ENCODE measurements at places on chromosomes 5 and 9.

DNA sequence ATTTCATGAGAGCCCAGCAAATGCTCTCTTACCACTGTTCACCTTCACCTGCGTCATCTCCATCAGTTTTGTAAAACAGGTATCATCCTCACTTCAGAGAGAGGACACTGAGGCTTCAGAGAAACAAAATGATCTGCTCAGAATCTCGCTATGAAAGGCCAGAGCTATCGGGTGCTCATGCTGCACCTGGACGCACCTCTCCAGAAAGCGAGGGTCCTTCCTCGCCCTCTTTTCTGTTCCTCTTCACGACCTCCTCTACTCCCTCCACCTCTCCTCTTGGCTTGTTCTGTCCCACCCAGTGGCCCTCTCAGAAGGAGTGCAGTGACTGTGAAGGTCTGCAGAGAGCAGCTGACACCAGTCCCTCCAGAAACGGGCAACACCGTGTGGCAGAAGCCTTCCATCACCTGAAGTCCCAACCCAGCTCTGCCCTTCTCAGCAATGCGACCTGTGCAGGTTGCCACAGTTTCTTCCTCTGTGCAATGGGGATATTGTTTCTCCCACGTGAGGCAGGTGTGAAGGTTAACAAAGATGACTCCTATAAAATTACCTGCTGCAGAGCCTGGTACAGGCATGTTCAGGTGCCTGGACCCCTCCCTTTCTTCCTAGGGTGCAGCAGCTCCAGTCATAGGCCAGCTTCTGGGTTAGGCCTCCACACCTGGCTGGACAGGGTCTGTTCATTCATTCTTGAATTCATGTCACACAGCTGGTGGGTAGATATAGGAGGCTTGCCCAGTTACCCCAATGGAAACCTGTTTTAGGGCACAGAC, 45.3 kb upstream of the ANGPTL2 start:
- peaks cover 2% of the 10 kb centered on the region for H3K4me1 ChIP-seq
- H3K27ac ChIP-seq, result no peak overlapping the region
- no peaks in the 10 kb centered on the region for H3K27me3 ChIP-seq
- H3K36me3 ChIP-seq, result no peaks in the 10 kb centered on the region
- DNase-seq, result no peak

GRCh38 chr9:124001458-124001799, 10.1 kb upstream of the LHX2 start:
- H3K27ac ChIP-seq, result no peak overlapping the region
- H3K4me3 ChIP-seq, result no peak overlapping the region
- peaks cover 2% of the 10 kb centered on the region for H3K4me1 ChIP-seq
- peaks cover 91% of the 10 kb centered on the region for H3K27me3 ChIP-seq

DNA sequence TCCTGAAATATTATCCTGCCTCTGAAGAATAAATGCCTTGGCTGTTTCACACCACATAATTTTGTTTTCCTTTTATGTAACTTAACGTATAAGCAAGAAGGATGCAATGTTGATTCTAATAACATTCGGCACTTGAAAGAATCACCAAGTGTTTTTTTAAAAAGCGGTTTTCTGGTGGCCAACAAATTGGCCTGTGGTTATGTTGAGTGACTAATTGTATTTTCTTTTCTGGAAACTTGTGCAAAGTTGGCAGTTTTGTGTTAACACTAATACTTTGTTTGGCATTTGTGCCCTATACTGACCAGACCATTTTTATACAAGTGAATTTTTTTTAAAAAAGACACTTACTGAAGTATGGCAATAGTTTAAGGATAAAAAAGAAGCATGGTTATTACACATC, 452.7 kb downstream of the BNC2 start:
- no peak overlapping the region for H3K27ac ChIP-seq
- no peaks in the 10 kb centered on the region for H3K27me3 ChIP-seq
- no peak for DNase-seq
- H3K36me3 ChIP-seq, result peaks cover 4% of the 10 kb centered on the region
- 0 out of 2 replicates have a peak, but pooled peaks cover 2% of the 10 kb centered on the region for H3K4me1 ChIP-seq

DNA sequence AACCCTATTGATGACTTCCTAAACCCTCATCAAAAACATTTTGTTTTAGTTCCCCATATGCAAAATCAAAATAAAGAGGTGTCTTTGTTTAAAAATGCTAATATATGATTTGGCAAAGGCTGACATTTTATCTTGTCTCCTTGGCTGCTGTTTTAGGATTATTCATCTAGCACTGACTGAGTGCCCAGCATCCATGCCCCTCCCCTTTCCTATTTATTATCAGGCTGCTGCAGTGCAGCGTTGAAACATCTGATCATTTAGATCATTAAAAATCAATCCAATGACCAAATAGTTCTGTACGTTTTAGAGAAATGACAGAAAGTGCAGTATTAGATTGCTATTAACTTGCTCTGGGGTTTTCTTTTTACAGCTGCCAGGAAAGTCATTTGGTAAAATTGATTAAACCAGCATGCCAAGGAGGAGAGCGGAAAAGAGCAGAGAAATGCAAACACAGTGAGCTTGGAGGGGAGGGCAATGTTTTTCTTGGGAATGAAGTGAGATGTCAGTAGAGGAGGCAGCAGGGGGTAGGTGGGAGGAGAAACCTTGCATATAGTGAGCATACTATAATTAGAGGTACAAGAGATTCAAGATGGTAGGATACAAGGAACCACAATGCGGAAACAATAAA, 286.3 kb downstream of the PDE4D start:
- DNase-seq, result no peak
- peaks cover 1% of the 10 kb centered on the region for H3K4me1 ChIP-seq
- H3K27ac ChIP-seq, result no peak overlapping the region
- H3K27me3 ChIP-seq, result no peaks in the 10 kb centered on the region
- no peak overlapping the region for H3K4me3 ChIP-seq
- H3K36me3 ChIP-seq, result no peaks in the 10 kb centered on the region

GRCh38 chr5:154811239-154811638, 39.2 kb downstream of the FAXDC2 start:
- no peak overlapping the region for H3K27ac ChIP-seq
- no peaks in the 10 kb centered on the region for H3K4me1 ChIP-seq
- H3K4me3 ChIP-seq, result no peak overlapping the region
- no peaks in the 10 kb centered on the region for H3K27me3 ChIP-seq
- peaks cover 44% of the 10 kb centered on the region for H3K36me3 ChIP-seq
- no peak for DNase-seq

- DNase-seq, result peak; percentile 91
- no peak overlapping the region for H3K27ac ChIP-seq
- H3K4me3 ChIP-seq, result no peak overlapping the region
- peaks cover 2% of the 10 kb centered on the region for H3K4me1 ChIP-seq
These were observed 63.6 kb downstream of the ANXA1 start for GRCh38 chr9:73215249-73215648.

DNA sequence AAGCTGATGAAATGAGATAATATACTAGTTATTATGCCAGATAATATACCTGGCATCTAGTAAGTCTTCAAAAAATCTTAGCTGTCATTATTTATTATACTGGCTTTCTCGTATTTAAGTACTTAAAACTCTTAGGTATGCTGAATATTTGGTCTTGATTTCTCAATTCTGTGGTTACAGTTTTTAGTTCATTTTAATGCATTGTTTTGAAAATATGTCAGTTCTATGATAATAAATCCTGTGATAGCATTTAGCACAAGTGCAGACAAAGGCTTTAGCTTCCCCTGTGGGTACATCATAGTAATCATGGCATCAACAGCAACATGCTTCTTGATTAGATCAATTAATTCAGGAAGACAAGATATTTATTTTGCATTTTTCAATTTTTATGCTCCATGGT, 133.0 kb downstream of the SMC2 start:
- no peaks in the 10 kb centered on the region for H3K27me3 ChIP-seq
- DNase-seq, result no peak
- no peaks in the 10 kb centered on the region for H3K4me1 ChIP-seq
- no peak overlapping the region for H3K4me3 ChIP-seq

DNA sequence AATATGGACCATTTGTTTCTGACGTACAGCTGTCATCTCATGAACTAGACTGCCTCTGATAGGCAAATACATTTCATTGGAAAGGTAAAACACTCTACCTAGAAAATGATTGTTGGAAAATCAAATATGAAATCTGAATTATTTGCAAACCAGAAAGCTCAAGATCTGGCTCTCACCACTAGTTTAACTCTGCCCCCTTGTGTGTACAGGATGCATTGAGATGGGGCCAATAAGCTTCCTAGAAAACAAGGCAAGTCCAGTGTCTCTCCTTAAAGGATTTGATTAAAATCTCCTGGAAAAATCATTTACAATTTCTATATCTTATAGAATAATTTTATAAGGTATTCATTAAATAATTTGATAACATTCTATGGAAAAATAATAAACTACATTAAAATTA, 311.9 kb upstream of the ANKH start:
- no peaks in the 10 kb centered on the region for H3K27me3 ChIP-seq
- H3K36me3 ChIP-seq, result no peaks in the 10 kb centered on the region
- no peak overlapping the region for H3K27ac ChIP-seq
- no peak overlapping the region for H3K4me3 ChIP-seq
- H3K4me1 ChIP-seq, result no peaks in the 10 kb centered on the region

GRCh38 chr9:135602789-135603481, 36.4 kb downstream of the GLT6D1 start:
- peak; percentile 27 for DNase-seq
- no peak overlapping the region for H3K27ac ChIP-seq
- no peaks in the 10 kb centered on the region for H3K27me3 ChIP-seq

DNA sequence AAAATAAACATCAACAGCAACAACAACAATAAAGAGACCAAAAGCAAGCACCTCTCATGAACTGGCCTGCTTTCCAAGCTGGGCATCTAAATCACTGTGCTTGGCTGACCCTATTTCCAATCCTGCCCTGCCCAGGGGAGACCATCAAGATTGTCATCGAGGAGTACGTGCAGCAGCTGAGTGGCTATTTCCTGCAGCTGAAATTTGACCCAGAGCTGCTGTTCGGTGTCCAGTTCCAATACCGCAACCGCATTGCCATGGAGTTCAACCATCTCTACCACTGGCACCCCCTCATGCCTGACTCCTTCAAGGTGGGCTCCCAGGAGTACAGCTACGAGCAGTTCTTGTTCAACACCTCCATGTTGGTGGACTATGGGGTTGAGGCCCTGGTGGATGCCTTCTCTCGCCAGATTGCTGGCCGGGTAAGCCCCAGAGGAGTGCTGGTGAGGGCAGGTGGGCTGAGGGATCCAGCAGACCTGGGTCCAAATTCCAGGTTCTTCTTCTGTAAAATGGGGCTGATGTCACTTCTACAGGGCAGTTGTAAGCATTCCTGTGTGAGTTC, 15.6 kb downstream of the PTGS1 start:
- 0 out of 2 replicates have a peak, but pooled peaks cover 1% of the 10 kb centered on the region for H3K4me1 ChIP-seq
- no peak for DNase-seq
- no peaks in the 10 kb centered on the region for H3K36me3 ChIP-seq
- no peak overlapping the region for H3K4me3 ChIP-seq
- no peak overlapping the region for H3K27ac ChIP-seq

- no peak overlapping the region for H3K4me3 ChIP-seq
- H3K36me3 ChIP-seq, result no peaks in the 10 kb centered on the region
- no peak overlapping the region for H3K27ac ChIP-seq
- no peaks in the 10 kb centered on the region for H3K27me3 ChIP-seq
- peaks cover 10% of the 10 kb centered on the region for H3K4me1 ChIP-seq
- no peak for DNase-seq
These were observed 71.2 kb downstream of the RAPGEF1 start for GRCh38 chr9:131668439-131669268.

DNA sequence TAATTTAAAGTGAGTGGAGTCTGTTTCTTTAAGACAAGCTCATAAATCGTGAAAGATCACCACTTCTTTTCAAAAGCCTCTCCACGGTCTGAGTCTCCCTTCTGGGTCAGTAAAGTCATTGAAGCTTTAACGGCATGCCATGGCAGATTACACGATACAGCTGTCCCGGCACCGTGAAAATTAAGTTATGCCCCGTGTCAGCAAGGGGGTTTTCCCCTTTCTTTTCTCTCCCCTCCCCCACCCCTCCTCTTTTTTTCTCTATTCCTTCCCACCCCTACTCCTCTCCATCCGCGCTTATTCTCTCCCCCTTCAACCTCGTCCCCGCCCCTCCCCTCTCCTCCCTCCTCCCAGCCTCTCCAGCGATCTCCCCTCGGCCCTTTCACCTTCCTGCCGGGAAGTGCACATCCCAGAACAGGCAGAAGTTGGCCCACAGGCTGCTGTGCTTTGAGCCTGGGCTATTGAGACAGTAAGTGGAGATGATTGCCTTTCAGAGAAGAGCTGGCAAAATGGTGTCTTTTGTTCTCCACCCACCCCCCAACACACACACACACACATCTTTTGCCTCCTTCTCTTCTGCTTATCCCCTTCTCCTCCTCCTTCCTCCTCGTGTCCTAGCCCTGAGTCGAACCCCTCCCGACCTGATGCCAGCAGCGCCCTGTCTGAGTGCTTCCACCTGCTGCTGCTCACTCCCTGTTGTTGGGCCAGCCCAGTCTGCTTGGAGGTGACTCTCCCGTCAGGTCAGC, 44.1 kb downstream of the GAS1 start:
- H3K4me3 ChIP-seq, result peak overlapping the region; percentile 57
- no peaks in the 10 kb centered on the region for H3K36me3 ChIP-seq
- peaks cover 5% of the 10 kb centered on the region for H3K27me3 ChIP-seq

Data from iPS DF 6.9 (cell line).